Stimulated activated CD4-positive, alpha-beta T cell treated with anti-CD3 and anti-CD28 coated beads, Interleukin-4, amount 100 ng/mL, for 4 hours (primary cell): ENCODE measurements at places on chromosomes 5 and 9.

DNA sequence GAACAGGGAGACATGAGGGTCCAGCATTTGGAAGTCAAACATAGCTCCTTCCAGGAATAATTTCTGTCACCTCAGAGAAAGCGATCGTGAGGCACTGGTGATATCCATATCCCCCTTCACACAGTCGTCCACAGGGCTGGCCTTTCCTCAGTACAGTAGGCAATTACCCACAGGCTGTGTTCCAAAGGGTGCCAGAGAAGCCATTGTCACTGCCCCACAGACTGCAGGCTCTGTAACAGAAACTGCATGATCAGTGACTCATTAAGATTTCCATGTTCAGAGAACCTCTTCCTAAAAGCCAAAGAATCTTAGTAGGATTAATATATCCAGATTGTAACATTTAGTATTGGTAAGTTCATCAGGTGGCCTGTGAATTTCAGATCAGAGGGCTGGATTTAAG, 127.6 kb downstream of the RPS23 start:
- DNase-seq = no peak

GRCh38 chr9:78291240-78291925, 5.5 kb upstream of the PSAT1 start:
- DNase-seq = no peak

GRCh38 chr5:143205386-143205785, 198.1 kb downstream of the NR3C1 start:
- DNase-seq = no peak

GRCh38 chr5:53041071-53041692, 52.0 kb downstream of the ITGA2 start:
- DNase-seq = no peak
